Cerebellar cortex (tissue), 1 donor: ENCODE measurements at places on chromosomes 1 and 21.

- no peak for DNase-seq
These were observed 399.0 kb downstream of the HHAT start for GRCh38 chr1:210727709-210728108.

GRCh38 chr1:183454377-183454776 is 17.9 kb upstream of the SMG7 start:
- DNase-seq = no peak

- DNase-seq = no peak
These were observed 14.2 kb downstream of the C8A start for GRCh38 chr1:56868761-56869160.

- DNase-seq = peak; percentile 54
These were observed 1.0 kb downstream of the LEPR start for GRCh38 chr1:65421351-65422025.

- DNase-seq = no peak
These were observed 215.8 kb downstream of the TRABD2B start for GRCh38 chr1:47781171-47781959.

- peak; percentile 86 for DNase-seq
These were observed 629.5 kb downstream of the LMO4 start for GRCh38 chr1:87958201-87958600.

GRCh38 chr1:101136739-101137138 is 100.1 kb upstream of the S1PR1 start:
- no peak for DNase-seq

DNA sequence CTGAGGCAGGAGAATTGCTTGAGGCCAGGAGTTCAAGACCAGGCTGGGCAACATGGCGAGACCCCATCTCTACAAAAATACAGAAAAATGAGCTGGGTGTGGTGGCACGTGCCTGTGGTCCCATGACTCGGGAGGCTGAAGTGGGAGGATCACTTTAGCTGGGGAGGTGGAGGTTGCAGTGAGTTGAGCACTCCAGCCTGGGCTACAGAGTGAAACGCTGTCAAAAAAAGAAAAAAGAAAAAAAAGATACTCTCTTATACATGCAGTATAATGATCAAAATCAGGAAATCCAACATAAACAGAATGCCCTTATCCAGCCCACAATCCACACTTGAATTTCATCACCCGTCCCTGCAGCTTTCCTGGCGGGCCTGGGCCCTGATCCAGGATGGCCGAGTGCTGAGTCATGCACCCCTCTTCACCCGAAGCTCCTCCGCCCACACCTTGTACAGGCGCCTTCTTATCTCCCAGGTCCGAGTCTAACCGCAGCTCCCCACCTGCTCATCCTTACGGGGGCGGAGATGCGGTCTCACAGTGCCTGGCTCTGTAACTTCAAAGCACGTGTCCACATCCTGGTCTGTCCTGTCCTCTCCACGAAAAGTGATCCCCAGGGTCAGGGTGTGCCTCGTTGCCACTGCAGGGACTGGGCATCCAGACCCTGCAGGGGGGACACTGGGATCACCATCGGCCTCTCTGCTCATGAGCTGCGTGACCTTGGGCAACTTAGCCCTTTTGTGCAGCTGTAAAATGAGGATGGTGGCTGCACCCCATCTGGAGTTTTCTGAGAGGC is 120.2 kb upstream of the SLC45A1 start:
- DNase-seq = peak; percentile 33

- peak; percentile 93 for DNase-seq
These were observed 55.9 kb downstream of the MRPS6 start for GRCh38 chr21:34129039-34129891.

DNA sequence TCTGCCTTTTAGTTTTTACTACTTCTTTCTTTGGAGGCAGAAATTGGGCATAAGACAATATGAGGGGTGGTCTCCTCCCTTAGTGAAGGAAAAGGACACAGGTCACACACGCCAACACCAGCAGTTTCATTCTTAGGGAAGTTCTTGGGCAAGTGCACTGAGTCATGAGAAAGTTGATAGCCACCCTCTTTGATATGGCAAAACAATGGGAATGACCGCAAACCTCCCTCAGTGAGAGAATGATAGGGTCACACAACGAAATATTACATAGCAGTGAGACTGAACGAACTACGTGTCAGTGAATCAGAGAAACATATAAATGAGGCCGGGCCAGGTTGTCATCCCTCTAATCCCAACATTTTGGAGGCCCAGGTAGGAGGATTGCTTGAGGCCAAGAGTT is 20.0 kb downstream of the IL6R start:
- DNase-seq = no peak

- DNase-seq = no peak
These were observed 8.9 kb downstream of the SETSIP start for GRCh38 chr1:92066321-92066720.

- DNase-seq = no peak
These were observed 553.0 kb downstream of the SMYD3 start for GRCh38 chr1:245953876-245954660.

- DNase-seq = no peak
These were observed 53.5 kb upstream of the CTTNBP2NL start for GRCh38 chr1:112342558-112342957.

GRCh38 chr1:183576537-183576936 is 13.7 kb downstream of the NCF2 start:
- DNase-seq = no peak

DNA sequence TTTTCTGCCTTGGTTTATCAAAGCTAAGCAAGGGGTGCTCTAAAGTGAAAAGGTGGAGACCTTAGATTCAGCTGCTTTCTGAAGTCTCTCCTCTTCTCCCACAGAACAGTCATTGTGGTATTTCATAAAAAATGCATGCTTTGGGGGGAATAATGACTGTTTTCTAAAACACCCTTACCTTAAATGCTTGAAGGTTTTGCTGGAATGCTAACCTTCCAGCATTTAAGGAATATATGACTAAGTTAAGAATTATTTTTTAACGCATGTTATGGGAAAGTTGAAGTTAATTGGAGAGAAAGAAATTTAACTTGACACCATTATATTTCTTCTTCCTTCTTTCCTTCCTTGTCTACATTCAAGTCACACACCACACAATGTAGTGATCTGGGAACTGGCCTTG is 162.5 kb downstream of the ROR1 start:
- DNase-seq = no peak

DNA sequence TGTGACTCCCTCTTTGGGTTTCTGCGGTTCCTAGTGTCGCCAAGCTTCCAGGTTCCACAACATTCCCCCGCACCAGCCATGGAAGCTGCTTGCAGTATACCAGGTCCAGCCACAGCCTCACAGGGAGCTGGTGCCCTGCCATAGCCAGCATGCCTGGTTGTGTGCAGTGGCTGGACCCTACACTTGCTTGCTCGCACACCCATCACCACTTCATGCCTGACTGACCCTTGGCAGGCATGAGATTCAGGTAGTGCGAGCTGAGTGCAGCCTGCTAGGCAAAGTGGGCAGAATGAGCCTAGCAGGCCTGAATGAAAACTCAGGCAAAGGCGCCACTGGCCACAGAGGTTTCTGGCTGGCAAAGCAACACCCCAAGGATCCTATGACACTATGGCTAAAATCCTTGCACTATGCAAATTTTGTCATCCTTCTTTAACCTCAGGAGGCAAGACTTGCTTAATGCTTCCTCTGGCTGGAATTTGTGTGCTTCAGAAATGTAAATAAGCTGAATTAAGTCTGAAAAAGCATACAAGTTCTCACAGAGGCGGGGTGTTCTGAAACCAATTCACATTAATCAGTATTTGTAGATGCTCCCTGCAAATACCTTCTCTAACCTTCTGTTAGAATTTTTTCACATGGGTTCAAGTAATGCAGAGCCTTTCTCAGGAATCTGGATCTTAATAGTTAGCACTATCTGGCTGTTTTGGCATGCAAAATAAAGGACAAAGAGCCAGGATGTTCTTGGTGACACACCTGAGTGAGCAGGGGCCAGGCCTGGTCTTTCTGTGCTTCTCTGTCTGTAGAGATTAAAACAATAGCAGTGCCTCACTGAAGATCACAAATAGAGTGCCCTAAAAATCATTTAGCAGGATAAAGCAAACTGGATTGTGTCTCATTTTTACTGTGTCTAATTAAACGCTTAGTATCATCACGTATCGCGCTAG is 256.9 kb downstream of the GPATCH2 start:
- DNase-seq = no peak
